Glutamatergic neuron (in vitro differentiated cells): ENCODE measurements at places on chromosomes 5 and 9. TPM values are rescaled to one million over a fixed set of nuclear protein-coding genes. Genes with fewer than 3 reads are reported as not detected.

DNA sequence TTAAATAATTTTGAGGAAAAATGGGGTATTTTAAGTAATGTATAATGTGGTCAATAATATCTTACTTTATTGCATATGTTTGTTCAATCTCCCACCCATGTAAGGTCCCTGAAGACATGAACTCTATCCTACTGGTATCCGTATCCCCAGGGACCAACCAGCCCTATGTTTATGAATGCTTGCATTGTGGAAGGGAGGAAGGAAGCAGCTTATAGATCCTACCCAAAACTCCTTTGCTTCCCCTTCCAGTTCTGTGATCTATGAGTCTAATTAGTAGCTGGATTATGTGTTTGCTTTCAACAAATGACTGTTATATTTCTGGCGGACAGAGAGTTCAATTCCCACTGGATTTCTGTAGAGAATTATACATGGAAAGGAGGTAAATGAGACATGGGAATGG, 45.6 kb downstream of the CNTRL start:
- no peaks in the 10 kb centered on the region for H3K36me3 ChIP-seq
- DNase-seq, result no peak
- H3K27me3 ChIP-seq, result peaks cover 3% of the 10 kb centered on the region
- no peaks in the 10 kb centered on the region for H3K4me1 ChIP-seq
- no peak overlapping the region for H3K4me3 ChIP-seq

GRCh38 chr9:103301051-103301450, 305.9 kb downstream of the CYLC2 start:
- H3K36me3 ChIP-seq, result no peaks in the 10 kb centered on the region
- H3K27me3 ChIP-seq, result no peaks in the 10 kb centered on the region
- no peak overlapping the region for H3K27ac ChIP-seq
- DNase-seq, result no peak

- peaks cover 10% of the 10 kb centered on the region for H3K4me1 ChIP-seq
- DNase-seq, result no peak
- H3K27me3 ChIP-seq, result no peaks in the 10 kb centered on the region
- peaks cover 28% of the 10 kb centered on the region for H3K36me3 ChIP-seq
- H3K27ac ChIP-seq, result no peak overlapping the region
Measured at GRCh38 chr5:37792975-37793631, 46.7 kb downstream of the GDNF start.

DNA sequence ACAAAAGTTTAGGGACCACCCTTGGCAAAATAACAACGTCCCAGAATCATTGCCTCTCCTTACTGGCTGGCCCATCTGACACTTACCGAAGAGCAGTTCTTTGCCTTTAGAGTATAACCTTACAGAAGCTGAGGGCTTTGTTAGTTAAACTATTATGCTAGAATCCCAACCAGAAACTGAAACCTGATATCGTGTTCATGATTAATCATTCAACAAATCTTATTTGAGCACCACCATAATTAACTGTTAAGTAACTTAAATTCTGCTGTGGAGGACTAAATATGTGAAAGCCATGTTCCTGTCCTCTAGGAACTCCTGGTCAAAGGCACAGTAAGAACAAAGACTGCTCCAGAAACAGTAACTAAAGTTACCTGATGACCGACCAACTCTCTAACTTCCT, 104.9 kb downstream of the ARL15 start:
- H3K36me3 ChIP-seq, result no peaks in the 10 kb centered on the region
- no peak for DNase-seq
- no peak overlapping the region for H3K27ac ChIP-seq
- H3K27me3 ChIP-seq, result no peaks in the 10 kb centered on the region

- peaks cover 4% of the 10 kb centered on the region for H3K36me3 ChIP-seq
- peaks cover 14% of the 10 kb centered on the region for H3K4me1 ChIP-seq
- no peak overlapping the region for H3K4me3 ChIP-seq
- no peak for DNase-seq
Measured at GRCh38 chr5:123434796-123435195, 11.6 kb upstream of the CEP120 start.

DNA sequence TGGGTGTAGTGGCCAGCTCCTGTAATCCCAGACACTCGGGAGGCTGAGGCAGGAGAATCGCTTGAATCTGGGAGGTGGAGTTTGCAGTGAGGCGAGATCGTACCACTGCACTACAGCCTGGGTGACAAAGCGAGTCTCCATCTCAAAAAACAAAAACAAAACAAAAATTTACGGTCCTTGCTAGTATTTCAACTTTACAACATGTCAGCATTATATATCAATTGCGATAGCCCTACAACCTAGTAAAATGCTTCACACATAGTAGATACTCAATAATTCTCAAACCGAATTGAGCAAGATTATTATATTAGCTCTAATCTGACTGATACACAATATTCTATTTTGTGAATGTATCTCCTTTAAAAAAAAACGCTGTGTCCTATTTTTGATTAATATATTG, 1411.0 kb upstream of the WWC1 start:
- no peak for DNase-seq
- H3K27me3 ChIP-seq, result no peaks in the 10 kb centered on the region
- H3K27ac ChIP-seq, result no peak overlapping the region
- H3K4me1 ChIP-seq, result no peaks in the 10 kb centered on the region
- H3K36me3 ChIP-seq, result no peaks in the 10 kb centered on the region

DNA sequence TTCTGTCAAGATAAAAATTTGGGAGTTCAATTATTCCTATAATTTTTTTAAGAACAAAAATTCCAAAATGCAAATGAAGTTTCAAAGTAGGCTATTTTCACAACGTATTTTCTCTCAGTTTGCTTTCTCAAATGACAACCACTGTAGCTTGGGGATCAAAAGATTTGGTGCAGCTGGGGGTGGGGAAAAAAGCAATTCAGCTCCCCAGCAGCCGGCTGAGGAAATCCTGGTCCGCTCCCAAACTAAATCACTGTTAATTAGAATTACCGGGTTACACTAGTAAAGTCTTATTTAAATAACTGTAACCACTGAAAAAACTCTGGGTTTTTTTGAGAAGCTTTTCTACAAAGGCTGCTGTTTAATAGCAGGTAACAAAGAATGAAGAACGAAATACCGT, 5.7 kb downstream of the NR6A1 start:
- H3K36me3 ChIP-seq, result no peaks in the 10 kb centered on the region
- peaks cover 16% of the 10 kb centered on the region for H3K4me1 ChIP-seq
- H3K27me3 ChIP-seq, result peaks cover 11% of the 10 kb centered on the region
- no peak for DNase-seq
- H3K4me3 ChIP-seq, result no peak overlapping the region
- H3K27ac ChIP-seq, result no peak overlapping the region

DNA sequence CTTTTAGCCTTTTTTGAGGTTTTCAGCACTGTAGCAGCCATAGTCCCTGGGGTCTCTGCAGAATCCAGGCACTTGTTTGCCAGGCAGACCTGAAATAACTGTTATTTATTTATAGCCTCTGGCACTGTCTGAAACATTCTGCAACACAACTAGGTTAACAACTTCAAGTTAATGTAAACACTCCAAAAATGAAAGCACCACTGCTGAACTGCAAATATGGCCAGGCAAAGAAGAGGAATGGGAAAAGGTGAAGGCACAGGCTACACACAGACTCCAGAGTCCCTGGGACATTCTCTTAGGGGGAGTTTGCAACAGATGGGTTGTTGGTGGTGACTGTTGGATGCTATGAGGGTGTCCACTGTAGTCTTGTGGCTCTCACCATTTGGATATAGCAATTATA, 369.0 kb downstream of the MAT2B start:
- no peaks in the 10 kb centered on the region for H3K27me3 ChIP-seq
- no peak for DNase-seq
- H3K4me3 ChIP-seq, result no peak overlapping the region
- peaks cover 8% of the 10 kb centered on the region for H3K4me1 ChIP-seq
- H3K36me3 ChIP-seq, result no peaks in the 10 kb centered on the region

HCN1 gene
- 0.56 TPM for total RNA-seq

MEIKIN gene
- total RNA-seq, result not detected

SLC34A3 gene
- total RNA-seq, result not detected

IL4 gene
- not detected for total RNA-seq

GRAMD2B gene
- total RNA-seq, result 0.69 TPM

CDKN2A gene
- not detected for total RNA-seq
